OCI-LY7 (cell line): ENCODE measurements at places on chromosomes 12 and 14. TPM values are rescaled to one million over a fixed set of nuclear protein-coding genes. Genes with fewer than 3 reads are reported as not detected.

- no peak for DNase-seq
Measured at GRCh38 chr12:108801736-108802100, 55.7 kb downstream of the SSH1 start.

DNA sequence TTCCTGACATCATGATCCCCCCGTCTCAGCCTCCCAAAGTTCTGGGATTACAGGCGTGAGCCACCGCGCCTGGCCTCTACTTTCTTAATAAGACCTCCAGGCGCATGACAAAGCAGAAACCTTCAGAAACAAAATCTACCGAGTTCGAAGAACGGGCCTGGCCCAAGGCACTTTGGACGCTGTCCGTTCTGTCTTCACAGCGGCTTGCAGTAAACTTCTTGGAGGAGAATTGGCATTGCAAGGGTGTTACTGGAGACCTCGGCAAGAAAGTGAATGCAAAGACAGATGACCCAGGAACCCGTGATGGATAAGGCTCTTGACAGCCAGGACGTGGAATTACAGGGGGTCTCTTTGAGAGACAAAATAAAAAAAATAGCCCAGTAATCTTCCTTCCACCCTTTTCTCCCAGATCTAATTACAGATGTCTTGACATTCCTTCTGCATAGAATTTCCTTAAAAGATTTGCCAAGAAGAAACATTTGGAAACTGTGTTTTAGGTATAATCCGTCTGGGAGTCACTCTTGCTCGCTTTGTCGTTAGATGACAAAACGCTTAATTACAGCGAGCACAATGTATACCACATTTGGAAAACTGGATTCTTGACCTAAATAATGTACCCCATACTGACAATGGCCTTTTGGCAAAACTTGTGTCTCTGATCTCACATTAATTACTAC, 83.2 kb upstream of the TBX3 start:
- DNase-seq, result no peak

GRCh38 chr14:99481745-99482099, 513 bp downstream of the CCNK start:
- peak; percentile 38 for DNase-seq

GRCh38 chr12:60872850-60873713, 1277.3 kb downstream of the SLC16A7 start:
- DNase-seq, result no peak

DNA sequence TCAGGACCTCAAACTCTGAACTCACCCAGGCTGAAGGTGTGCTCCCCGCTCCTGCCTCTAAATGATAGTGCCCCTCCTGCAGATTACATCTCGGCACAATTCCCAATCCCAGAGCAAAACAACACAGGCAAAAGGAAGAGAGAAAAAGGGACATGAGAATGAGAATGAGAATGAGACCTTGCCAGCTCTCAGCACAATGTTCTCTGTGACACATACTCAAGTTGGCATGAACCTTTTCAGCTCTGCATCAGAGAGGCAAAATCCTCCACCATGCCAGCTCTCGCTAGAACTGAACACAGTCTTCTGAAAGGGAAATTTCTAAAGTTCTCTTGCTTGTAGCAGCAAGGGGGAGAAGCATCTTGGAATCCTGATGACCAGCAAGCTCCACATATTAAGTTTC, 84.6 kb downstream of the KSR2 start:
- no peak for DNase-seq

DNA sequence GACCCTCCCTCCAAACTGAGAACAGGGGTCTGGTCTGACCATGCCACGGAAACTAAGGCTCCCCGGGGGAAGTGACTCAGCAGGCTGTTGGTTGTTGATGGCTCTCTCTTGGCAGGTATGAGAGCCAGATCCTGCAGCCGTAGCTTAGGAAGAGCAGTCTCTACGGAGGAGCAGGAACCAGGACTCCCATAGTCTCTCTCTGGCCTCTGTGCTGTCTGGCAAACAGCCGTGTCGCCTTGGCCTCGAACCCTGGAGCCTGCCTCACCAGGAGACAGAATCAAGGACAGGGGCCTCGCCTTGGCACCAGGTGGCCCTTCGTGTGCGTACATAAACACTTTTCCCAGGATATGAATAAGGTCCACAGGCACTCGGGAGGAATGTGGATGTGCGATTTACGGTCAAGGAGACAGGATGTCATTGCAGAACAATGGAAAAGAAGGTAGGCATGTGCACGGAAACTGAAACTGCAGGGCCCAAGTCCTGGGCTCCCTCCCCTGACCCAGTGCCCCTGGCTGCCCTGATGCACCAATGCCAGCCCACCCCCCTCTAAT, 7.9 kb downstream of the VWF start:
- no peak for DNase-seq

The LALBA gene
- not detected in 2 replicates for total RNA-seq
